ENCODE measurements at places on chromosomes 4 and X. TPM values are rescaled to one million over a fixed set of nuclear protein-coding genes. Genes with fewer than 3 reads are reported as not detected.

- no peak for ATAC-seq
Measured at GRCh38 chr4:180674619-180675358, 1568.4 kb upstream of the TENM3 start.

PRAF2 gene
- 4.8 TPM for total RNA-seq

EREG gene
- total RNA-seq: 46.5 TPM

TMPRSS11A gene
- 62.3 TPM for total RNA-seq

GRCh38 chrX:117711782-117712181, 404.8 kb downstream of the KLHL13 start:
- no peak for ATAC-seq

GRCh38 chr4:8088966-8089491, 69.6 kb downstream of the ABLIM2 start:
- ATAC-seq: no peak

- ATAC-seq: no peak
Measured at GRCh38 chr4:182145334-182145905, 97.8 kb upstream of the TENM3 start.

IGSF1 gene
- 0.08 TPM for total RNA-seq

DNA sequence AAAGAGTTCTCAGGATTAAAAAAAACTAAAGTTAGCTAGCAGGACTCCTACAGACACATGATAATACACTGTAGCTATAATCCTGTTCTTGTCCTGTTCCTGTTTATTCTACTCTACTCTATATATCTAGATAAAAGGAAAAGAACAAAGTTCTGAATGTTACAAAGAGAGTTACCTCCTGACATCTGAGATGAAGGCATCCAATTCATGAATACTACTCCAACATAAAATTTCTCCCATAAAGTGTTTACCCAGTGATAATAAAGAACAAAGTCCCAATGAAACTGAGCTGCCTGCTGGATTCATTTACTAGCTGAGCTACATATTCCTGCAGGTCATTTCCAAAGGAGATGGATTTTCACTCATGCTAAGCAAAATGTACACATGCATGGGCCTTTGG, 27.1 kb downstream of the SEPSECS start:
- ATAC-seq: no peak

C1GALT1C1 gene
- total RNA-seq: 8.8 TPM

GRCh38 chr4:126752126-126752525, 880.6 kb upstream of the INTU start:
- ATAC-seq: no peak

- no peak for ATAC-seq
Measured at GRCh38 chr4:155607481-155607880, 59.2 kb upstream of the GUCY1A1 start.

GRCh38 chr4:128153800-128154199, 92.7 kb downstream of the LARP1B start:
- ATAC-seq: no peak

- ATAC-seq: no peak
Measured at GRCh38 chrX:92230628-92231027, 451.5 kb downstream of the PCDH11X start.

- ATAC-seq: no peak
Measured at GRCh38 chr4:119646347-119647071, 17.9 kb upstream of the PDE5A start.

DNA sequence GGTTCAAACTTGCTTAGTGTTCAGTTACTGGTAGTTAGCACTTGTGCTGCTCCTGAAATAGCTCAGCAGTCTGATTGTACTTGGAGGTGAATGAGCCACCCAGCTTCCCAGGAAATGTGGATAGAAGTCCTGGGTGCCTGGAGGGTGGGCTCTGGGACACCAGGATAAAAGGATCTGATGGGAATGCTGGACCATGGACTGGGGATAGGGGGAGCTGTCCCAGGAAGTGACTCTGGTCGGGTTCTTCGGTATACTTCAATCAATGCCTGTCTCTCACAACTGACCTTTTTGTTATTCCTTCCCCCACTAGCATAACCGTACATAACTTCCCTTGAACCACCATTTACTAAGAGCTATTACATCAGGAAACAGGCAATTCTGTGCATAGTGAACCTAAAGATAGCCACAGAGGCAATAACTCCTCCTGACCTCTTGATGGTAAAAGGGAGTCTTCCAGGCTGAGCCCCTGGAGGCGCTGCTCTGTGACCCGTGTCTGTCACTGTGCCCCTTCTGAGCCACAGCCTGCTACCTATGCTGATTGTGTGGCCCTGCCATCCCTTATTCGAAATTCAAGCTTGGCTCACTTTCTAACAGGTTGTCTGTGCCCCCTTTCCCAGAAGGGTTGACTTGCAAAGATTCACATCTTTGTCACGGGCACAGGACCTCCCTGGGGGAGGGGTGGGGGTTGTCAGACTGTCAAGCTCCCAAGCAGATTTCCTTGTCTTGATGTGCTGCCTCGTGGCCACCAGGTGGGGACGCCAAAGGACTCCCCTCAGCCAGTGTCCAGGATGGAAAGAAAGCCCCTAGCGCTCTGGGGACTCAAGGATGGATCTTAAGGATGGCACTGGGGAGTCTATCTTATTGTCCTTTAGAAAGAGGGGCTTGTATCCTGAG, 24.5 kb upstream of the WDR1 start:
- ATAC-seq: no peak

DNA sequence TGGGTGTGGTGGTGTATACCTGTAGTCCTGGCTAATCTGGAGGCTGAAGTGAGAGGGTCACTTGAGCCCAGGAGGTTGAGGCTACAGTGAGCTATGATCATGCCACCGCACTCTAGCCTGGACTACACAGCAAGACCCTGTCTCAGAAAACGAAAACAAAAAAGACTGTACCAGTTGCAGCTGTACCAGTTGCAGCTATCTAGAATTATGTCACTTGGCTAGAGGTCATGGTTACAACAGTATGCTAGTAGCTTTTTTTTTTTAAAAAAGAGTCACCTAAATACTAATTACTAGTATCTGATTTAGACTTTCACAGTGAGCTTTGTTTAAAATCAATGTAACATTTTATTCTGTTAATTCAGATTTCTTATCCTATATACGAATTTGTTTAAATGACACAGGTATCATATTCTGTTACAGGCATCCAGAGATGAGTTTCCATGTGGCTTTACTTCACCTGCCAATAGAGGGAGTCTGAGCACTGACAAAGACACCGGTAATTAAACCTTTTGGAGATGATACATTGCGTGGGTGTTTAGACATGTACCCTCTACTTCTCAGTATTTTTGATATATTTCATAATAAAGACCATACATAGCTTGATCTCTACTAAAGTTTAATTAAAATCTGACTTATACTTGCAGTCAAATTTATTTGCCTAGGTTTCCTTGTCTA, 100.2 kb upstream of the IL13RA1 start:
- ATAC-seq: no peak

- ATAC-seq: no peak
Measured at GRCh38 chr4:107213410-107213809, 177.3 kb upstream of the DKK2 start.

GRCh38 chr4:140812916-140813315, 56.7 kb upstream of the TBC1D9 start:
- no peak for ATAC-seq

GRCh38 chr4:123444290-123444731, 47.7 kb downstream of the SPRY1 start:
- ATAC-seq: peak; percentile 49

GRCh38 chr4:7535094-7535493, 100.4 kb upstream of the PSAPL1 start:
- ATAC-seq: no peak

KCNIP4 gene
- total RNA-seq: not detected
